ENCODE measurements at places on chromosomes 7 and 10.

DNA sequence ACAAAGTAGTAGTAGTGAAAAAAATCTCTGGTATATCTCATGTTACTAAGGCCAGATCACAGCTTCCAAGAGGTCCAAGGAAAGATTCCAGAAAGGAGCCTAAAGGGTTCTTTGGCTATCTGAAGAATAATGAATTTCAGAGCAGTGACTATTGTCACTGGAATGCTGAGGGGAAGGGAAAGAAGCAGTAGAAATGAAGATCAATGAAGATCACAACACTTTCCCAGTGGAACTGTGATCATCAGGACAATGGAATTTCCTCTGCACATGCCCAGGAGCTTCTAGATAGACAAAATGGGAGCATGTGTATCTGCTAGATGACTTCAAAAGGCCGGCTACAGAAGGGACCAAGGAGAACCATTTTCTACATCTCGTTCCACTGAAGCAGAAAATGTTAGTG, 219.5 kb upstream of the PHYHIPL start:
- DNase-seq: no peak

DNA sequence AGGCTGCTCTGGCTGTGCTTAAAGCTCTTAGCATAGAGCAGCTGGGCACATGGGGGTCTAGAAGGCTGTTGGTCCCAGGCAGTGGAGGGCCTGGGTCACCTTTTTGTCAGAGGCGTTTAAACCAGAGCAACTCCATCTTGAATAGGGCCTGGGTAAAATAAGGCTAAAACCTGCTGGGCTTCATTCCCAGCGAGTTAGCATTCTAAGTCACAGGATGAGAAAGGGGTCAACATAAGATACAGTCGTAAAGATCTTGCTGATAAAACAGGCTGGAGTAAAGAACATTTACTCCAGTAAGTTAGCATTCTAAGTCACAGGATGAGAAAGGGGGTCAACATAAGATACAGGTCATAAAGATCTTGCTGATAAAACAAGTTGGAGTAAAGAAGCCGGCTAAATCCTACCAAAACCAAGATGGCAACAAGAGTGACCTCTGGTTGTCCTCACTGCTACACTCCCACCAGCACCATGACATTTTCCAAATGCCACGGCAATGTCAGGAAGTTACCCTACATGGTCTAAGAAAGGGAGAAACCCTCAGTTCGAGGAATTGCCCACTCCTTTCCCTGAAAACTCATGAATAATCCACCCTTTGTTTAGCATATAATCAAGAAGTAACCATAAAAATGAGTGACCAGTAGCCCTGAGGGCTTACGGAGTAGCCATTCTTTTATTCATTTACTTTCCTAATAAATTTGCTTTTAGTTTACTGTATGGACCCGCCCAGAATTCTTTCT, 96.8 kb upstream of the PCBD1 start:
- DNase-seq: no peak

GRCh38 chr10:33143160-33143728, 185.2 kb upstream of the ITGB1 start:
- DNase-seq: no peak

DNA sequence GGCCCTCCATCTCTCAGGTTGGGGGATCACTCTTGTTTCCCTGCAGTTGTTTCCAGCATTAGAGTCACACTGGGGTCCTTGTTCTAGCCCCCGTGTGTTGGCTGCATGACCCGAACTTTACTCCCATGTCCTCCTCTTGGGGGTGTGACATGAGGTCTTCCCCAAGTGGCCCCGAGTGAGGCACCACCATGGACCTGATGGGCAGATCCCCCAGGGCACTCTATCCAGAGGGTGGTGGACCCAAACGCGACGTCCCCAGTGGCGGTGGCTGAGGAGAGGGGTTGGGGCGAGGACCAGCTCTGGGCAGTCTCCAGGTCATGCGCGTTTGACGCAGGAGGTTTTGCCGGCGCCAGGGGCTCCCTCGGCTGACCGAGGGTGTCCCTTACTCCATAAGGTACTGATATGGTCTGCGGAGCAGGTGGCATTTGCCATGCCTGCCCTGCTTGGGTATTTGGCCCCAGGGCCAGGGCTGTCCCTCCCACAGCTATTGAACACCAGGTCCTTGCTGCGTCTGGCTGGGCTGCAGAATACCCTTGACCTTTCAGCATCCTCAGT, 131.9 kb downstream of the LHPP start:
- DNase-seq: no peak

DNA sequence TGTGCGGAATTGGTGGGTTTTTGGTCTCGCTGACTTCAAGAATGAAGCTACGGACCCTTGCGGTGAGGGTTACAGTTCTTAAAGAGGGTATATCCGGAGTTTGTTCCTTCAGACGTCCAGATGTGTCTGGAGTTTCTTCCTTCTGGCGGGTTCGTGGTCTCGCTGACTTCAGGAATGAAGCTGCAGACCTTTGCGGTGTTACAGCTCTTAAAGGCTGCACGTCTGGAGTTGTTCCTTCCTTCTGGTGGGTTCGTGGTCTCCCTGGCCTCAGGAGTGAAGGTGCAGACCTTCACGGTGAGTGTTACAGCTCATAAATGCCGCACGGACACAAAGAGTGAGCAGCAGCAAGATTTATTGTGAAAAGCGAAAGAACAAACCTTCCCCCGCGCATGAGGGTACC, 670.7 kb downstream of the CNTNAP2 start:
- no peak for DNase-seq

DNA sequence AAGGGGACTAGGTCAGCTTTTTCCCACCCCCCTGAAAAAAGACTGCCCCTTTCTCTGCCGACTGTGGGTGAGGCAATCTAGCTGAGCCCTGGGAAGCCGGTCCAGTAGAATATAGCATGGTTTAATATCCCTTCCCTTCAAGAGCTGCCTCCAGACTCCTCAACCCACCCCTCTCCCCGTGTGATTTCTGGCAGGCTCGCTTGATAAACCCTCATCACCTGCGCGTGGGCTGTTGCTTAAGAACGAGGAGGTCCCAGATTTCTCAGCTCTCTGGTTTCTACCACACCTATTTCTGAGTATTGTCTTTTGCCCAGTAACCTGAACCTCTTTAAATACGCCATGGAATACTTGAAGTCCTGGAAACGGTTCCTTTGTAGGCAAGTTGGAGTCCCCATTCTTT, 2.0 kb upstream of the LRRC4 start:
- DNase-seq: no peak

GRCh38 chr10:122854648-122855047, 9.0 kb upstream of the CUZD1 start:
- DNase-seq: no peak

DNA sequence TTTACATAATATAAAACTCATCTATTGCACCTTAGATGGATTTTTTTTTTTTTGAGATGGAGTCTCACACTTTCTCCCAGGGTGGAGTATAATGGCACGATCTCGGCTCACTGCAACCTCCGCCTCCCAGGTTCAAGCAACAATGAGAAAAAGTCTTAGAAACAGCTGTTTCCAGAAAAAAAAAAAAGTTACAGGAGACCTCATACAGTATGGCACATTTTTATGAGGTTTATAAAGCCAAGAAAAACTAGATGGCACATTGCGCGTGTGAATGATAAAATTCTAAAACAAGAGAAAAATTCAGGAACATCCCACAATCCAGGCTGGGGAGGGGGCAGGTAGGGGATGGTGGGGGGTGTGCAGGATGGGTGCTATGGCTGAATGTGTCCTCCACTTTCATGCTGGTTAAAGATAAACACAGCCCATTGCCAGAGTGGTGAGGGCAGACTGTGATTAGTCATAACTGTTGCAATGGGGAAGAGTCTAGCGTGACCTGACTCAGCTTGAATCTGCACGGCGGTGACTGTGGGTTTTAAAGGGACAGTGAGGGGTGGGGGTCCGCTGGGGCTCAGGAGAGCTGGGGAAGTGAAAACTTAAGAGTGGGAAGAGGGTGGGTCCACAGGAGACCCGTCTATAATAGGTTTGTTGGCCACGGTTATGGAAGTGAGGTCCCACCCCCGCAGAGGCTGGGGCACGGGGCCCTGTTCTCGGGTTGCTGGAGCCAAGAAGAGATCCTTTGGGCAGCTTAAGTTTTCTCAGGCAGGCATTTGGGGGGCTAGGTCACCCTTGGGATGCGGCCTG, 11.9 kb upstream of the LRRC27 start:
- DNase-seq: no peak

DNA sequence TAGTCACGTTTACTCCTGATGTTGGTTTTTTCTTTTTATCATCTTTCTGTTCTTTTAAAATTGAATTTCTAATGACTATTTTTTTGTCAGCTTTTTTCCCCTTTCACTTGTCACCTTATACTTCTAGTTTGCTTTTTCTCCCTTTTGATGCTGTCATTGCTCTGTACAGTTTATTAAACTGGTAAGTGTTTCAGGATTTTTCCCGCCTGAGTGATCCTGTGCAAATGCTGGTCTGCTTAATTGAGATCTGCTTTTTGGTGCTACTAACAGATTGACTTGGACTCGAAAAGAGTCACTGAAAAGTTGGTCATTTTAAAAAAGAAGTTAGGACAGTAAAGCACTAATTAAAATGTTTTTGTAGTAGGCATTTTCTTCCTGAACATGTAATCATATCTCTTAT, 95.2 kb downstream of the PHTF2 start:
- no peak for DNase-seq

DNA sequence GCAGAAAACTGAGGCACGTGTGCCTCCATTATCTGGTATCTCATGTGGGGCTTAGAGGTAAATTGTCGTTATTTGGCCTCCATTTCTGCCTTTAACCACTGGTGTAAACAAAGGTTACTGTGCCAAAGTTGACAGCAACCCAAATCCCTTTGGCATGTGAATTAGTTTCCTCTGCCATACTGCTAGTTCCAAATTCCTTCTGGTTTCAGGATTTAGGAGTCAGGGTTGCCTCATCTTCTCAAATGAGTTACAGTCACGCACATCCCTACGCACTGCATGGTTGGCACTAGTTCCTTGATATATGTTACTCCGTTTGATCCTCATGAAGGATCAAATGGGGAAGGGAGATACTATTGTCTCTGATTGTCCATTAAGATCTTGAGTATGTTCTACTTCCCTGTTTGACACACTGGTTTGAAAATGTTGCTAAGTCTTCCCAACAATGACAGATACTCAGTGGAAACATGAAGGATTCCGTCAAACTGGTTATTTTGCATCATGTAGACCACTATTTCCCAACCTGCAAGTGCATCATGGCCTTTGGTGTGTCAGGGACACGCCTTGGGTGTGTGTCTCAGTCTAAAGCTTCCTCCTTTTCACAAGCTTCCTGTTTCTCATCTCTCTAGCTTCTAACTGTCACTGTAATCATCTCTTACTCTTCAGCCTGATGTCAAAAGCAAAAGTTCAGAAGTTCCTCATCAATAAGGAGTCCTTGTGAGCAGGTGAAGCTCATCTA, at the start of gene LIPN:
LIPN (plus strand) TSS at position 655 of the 736 bp plus-strand sequence. CDS start 1,386 bp downstream, outside the sequence.
- DNase-seq: no peak

- no peak for DNase-seq
Measured at GRCh38 chr7:33623267-33623666, 282.1 kb upstream of the BMPER start.

- DNase-seq: no peak
Measured at GRCh38 chr7:43650457-43651052, 67.6 kb downstream of the STK17A start.

DNA sequence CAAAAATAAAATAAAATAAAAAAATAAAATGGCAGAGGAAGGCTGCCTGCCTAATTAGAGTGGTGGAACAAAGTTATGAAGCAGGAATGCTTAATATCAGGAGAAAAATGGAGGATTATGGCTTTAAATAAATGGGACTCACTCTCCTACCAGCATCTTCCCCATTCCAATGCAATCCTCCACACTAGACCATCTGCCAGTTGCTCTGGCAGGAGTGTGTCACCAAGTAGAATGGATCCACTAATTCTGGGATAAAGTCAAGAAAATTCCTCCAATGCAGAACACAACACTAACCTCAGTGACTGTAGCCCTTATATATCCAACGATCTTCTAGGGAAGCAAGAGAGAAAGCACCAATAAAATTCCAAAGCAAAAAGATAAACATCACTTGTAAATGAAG, 112.5 kb upstream of the ARID5B start:
- DNase-seq: no peak

DNA sequence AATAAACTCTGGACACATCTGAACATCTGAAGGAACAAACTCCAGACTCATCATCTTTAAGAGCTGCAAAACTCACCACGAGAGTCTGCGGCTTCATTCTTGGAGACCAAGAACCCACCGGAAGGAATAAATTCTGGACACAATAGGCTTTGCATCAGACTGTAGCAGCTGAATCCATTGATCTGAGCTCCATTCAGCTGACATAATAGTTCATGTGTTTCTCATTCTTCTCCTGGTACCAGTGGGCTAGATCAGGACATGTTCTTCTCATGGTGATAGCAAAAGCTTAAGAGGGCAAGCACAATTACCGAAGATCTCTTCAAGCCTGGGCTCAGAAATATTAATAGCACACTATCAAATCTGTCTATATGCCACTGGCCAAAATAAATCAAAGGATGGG, 20.5 kb upstream of the GNAI1 start:
- no peak for DNase-seq
